ENCODE measurements at places on chromosomes 3 and 15.
A peak's percentile ranks its signal among the peaks of the same experiment; 100 is the strongest.

DNA sequence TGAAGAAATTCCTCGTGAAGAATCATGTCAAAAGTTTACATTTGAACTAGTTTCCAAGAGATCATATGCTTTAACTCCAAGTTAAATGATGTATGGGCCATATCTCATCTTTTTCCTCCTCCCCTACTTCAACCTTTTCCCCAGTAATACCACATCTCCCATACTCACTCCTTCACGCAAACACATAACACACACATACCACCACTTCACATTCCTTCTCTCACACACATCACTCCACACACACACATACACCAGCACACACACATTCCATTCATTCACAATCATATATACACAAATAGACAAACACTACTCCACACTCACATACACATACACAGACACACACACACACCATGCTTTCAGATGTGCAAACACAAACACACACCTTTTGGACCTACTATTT, 769.0 kb upstream of the NR2F2 start:
- DNase-seq: no peak

DNA sequence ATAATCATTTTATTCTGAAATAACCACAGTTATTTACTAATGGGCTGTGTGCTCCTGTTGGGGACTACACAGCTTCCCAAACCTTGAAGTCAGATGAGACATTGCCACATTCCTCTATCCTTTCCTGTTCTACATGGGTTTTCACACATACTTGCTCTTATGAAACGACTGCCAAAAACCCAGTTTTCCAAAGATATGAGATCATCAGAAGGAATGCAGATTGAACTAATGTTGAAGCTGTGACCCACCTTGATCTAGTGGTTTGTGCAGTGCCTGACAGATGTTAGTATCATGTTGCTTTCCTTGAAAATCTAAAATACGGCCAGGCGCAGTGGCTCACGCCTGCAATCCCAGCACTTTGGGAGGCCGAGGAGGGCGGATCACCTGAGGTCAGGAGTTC, 144.6 kb downstream of the VGLL4 start:
- DNase-seq: no peak

DNA sequence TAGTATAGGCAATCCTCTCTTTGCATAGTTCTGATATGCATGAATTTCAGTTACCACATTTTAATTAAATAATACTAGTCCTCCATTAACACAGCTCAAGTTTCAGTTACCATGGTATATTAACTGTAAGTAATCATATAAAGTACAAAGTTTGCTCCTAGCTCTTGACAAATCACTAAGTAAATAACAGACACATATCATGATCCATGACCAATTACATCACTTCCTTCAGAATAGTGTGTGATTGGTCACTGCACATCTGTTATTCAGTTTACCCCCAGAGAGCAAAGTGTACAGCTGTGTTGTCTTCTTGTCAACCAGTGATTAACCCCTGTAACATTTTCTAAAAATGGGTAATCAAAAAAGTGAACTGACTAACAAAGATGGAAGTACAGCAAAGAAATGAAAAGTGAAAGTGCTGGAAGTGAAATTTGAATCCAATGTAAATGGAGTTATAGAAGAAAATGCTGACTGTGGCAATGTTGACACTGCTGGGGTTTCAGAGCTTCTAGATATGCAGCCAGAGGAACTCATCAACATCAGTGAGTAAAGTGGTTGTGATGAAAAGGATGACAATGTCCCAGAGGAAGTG, 30.2 kb upstream of the LEKR1 start:
- no peak for DNase-seq

DNA sequence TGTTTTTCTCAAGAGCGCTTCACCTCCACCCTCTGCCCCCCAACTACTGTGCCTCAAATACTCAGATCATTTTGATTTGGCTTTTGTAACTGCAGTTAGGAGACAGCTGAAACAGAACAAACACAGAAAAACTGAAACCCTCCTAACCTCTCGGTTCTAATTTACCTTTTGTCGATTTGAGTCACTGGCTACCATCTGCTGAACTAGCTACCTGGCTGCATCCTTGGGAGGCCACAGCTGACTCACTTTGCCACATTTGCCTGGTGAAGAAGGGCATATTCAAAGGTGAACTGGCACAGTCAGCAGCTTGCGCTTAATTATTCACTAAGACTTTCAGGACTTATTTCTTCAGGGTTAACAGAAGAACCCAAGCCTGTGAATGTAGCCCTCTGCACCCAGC, 117.7 kb downstream of the FOXB1 start:
- DNase-seq: peak; percentile 55

DNA sequence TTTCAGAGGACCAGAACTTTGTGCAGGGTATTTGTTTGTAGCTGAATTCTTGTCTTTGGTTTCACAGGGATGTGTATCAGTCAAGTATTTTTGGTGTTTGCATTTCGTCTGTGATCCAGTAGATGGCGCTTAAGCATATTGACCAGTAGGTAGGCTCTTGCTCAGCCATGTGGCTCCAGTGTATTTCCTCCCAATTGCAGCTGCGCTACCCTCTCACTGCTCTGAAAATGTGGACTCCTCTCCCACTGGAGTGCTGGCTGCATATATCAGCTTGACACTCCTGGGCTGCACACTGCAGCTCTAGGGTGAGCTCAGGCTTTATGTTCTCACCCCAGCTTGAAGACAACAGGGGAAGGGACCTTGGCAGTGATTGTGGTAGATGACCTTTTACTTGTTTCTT, 1264.3 kb upstream of the ALCAM start:
- peak; percentile 58 for DNase-seq

- no peak for DNase-seq
These were observed 273.3 kb upstream of the ZPLD1 start for GRCh38 chr3:102161384-102162006.

- DNase-seq: no peak
These were observed 128.0 kb upstream of the TPM1 start for GRCh38 chr15:62914461-62915079.

DNA sequence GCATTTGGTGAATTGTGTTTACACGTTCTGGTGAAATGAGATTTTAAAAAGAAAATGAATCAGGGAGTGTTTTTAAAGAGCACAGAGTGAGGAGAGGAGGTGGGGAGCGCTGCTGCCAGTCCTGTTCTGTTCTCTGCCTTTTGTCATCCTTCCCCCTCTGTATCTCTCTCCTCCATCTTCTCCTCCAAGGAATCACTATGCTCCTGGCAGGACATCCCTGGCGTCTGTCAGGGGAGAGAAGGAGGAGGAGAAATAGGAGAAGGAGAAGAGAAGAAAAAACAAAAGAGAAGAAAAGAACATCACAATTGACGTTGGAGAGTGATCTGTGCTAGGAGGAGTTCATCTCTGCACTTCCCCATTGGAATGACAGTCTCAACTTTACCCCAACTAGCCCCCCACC, 627.6 kb upstream of the TBL1XR1 start:
- no peak for DNase-seq

GRCh38 chr3:189721873-189722665, 90.9 kb downstream of the TP63 start:
- DNase-seq: no peak

- no peak for DNase-seq
These were observed 13.5 kb upstream of the DUSP7 start for GRCh38 chr3:52069855-52070254.

DNA sequence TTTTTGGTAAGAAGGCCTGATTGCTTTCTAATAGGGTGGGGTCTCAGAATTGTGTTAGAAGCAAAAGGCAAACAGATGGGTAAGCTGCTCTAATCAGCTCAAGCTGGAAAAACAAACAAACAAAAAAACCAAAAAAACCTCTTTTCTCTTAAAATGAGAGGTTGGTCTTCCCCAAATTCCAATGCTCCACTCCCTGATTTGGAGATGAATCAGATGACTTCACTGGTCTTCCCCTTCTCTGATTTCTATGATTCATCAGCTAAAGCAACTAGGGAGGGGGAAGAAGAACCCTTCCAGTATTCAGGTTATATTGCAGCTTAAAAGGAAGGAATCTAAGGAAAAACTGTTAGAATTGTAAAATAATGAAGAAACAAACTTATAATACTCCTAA, 9.6 kb upstream of the ANXA2 start:
- DNase-seq: no peak

GRCh38 chr15:95563634-95564033, 766.9 kb upstream of the NR2F2 start:
- DNase-seq: no peak

DNA sequence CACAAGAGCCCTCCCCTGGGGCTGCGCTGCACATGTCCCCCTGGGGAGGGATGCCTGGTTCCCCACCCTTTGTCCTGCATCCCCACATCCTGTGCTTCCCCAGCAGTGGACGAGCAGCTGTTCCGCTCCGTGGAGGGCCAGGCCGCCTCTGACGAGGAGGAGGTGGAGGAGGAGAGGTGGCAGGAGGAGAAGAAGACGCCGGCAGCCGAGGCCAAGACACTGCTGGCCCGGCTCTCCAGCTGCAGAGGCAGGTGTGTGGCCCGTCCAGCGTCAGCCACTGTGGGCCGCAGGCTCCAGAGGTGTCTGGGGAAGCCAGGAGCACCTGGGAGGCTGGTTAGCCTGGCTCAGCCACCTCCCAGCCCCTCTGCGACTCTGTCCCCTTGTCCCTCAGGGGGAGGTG, 27.9 kb upstream of the GP9 start:
- no peak for DNase-seq

- DNase-seq: no peak
These were observed 454.1 kb upstream of the BCHE start for GRCh38 chr3:166291186-166291955.

DNA sequence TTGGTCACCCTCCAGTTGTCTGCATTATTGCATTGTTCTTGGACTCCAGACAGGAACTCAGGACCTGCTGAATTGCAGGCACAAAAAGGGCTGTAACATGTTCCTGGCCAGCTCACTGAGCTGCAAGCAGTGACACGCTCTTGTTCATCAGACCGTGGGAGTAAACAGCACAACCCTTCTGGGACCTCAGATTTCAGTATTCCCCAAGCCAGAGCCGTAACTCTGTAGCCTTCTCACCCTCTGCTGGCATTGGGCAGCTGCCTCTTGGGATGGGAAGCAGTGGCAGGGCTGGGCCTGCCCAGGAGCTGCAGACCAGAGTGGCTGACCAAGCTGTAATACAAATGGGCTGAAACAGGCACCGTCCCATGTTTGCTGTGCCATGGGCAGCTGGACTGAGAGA, 607.1 kb upstream of the BCHE start:
- DNase-seq: no peak

All from activated CD4-positive, alpha-beta T cell treated with anti-CD3 and anti-CD28 coated beads, Interleukin-2, amount 10 ng/mL, durations not matched to agents 24 days and 14 days (primary cell).